ENCODE measurements at places on chromosomes 7 and 10.

GRCh38 chr7:17298840-17299482, 509 bp downstream of the AHR start:
- DNase-seq: no peak

GRCh38 chr7:7146837-7147236, 35.5 kb upstream of the C1GALT1 start:
- no peak for DNase-seq

- DNase-seq: no peak
Observed at GRCh38 chr10:30816159-30816819, 186.7 kb upstream of the LYZL2 start.

DNA sequence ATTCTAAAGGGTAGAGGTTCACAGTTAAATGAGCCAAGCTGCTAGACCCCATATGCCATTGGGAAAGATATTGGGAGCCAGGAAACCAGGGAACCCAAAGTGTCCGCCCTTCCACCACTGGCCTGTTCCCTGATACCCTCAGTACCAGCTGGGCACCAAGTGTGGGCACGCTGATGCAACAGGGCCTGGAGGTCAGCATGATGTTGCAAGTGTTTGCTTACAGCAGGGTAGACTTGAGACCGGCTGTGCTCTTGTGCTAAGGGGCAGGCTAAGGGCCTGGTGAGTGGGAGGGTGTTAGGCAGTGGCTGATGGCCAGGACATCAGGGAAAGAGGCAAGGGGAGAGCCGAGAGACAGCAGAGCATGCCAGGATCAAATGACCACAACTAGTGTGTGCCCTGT, 21.0 kb upstream of the MYL7 start:
- DNase-seq: no peak

- no peak for DNase-seq
Observed at GRCh38 chr10:122847782-122848604, 2.3 kb upstream of the CUZD1 start.

GRCh38 chr7:23791721-23792120, 81.7 kb downstream of the STK31 start:
- DNase-seq: no peak

- no peak for DNase-seq
Observed at GRCh38 chr10:119079599-119080520, 757 bp downstream of the EIF3A start.

DNA sequence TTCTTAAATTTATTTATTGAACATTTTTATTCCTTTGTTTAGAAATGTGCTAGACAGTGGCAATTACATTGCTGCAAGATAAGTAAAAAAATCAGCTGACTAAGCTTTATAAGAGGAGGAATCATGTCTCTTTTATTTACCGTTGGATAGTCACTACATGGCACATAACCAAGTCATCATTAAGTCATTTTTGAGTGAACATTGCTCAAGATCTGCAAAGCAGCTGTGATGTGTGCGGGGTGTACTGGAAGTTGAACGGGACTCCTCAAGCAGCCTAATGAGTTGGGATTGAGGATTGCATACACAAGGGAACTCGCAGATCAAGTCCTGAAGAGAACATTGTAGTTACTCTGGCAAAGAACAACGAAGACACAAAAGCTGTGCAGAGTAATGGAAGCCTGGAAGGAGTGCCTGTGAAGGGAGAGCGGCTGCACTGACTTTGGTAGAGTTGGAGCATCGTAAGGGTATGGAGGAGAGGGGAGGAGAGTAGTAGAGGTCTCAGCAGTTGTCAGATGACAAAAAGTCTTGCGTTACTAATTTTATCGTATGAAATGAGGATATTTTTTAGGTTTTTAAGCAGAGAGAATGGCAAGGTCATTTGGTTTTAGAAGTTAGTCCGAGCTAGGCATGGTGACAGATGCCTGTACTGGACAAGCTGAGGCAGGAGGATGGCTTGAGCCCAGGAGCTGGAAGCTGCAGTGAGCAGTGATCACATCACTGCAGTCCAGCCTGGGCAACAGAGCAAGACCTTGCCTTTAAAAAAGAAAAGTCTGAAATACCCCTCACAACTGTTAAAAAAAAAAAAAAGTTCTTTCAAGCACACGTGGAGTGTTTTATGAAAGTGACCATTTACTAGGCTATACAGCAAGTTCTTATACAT, 95.1 kb downstream of the BMPR1A start:
- no peak for DNase-seq

DNA sequence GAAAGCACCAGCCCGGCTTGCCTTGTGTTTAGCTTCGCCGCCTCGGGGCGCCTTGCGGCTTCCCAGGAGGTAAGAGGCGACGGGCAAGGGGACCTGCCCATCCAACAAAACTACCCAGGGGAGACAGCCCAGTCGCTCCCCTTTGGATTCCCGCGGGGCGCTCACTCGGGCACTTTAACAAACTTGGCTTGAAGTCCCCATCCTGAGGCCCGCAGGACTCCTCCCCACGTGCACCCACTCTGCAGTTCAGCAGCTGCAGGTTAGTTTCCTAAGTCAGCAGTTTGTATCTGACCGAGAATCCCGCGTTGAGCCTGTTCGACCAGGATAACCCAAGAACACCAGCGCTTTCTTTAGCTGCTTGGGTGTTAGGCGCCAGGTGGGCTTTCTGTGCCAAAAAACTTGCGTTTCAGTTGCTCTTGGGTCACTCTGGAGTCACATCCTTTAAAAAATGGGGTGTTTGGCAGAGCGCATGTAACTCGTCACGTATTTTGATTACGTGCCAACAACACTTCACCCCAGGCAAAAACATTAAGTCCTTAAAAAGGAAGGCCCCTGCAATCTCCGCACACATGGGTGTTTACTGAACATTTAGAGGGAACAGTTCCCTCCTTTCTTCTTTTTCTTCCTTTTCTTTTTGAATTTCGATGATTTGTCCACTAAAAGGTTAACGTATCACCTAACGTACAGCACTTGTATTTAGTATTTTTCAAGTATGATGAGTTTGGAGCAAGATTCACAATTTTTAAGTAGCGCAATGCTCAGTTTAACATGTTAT, 876 bp downstream of the DNAH11 start:
- no peak for DNase-seq

DNA sequence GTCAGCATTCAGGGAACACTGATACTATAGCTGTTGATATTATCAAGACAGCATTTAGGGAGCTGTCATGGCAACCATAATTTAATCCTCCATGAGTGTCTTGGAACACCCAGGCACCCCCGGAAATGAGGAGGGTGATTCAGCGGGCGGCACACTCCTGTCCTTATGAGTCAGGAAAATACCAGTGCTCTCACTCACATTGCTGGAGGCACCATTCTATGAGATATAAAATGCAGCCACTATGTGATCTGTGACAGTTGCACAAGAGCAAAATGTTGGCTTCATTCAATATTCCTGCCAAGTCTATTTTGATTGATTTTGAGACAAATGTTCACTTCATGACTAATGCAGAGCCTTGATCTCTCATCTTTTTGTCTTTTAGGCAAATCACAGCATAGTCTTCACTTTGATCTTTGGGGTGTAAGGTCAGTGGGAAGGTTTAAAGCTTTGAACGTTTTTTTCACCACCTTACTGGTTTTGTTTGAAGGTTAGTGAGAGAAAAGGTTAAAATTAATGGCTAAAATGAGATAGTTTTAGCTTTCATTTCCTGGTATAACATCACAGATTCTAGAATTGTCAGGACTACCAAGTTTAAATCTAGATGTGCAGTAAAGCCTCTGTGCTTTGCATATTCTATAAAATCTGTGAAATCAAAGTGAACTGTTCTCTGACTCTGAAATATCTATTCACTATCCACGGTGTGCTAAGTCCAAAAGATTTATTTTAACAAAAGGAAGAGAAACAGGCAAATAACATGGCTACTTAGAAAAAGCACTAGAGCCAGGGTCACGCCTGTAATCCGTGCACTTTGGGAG, 12.4 kb upstream of the ARHGAP12 start:
- DNase-seq: no peak

DNA sequence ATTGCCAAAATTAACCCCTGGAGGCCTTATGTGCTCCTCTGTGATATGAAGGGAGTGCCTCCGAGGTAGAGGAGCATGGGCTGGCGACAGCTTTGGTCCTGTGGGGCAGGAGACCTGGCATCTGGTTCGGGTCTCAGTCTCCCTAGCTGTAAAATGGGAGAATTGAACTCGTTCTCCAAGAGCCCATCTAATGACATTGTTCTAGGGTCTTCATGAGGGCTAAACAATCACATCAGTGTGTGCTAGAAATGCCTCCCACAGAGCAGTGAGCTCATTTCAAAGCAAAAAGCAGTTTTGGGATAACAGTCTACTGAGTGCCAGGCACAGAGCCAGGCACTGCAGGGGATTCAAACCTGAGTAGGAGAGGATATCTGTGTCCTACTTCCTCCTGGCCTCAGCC, 248.0 kb downstream of the RPS24 start:
- DNase-seq: no peak

GRCh38 chr10:62384447-62385081, 10.4 kb downstream of the ZNF365 start:
- no peak for DNase-seq

GRCh38 chr7:20442951-20443350, 112.3 kb downstream of the ITGB8 start:
- no peak for DNase-seq

DNA sequence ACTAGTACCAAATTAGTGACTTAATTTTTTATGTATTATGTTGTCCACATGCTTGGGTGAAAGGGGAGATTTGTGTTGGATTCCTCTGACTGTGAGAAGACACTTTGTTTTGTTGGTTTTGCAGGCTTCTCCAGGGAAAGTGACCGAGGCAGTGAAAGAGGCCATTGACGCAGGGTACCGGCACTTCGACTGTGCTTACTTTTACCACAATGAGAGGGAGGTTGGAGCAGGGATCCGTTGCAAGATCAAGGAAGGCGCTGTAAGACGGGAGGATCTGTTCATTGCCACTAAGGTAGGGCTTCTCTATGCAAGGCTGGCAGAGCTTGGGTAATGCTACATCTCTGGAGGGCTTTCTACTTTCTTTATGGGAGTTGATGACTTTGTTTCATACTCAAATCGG, 4.5 kb downstream of the AKR1E2 start:
- no peak for DNase-seq

- no peak for DNase-seq
Observed at GRCh38 chr10:8085251-8085650, 30.8 kb downstream of the GATA3 start.

DNA sequence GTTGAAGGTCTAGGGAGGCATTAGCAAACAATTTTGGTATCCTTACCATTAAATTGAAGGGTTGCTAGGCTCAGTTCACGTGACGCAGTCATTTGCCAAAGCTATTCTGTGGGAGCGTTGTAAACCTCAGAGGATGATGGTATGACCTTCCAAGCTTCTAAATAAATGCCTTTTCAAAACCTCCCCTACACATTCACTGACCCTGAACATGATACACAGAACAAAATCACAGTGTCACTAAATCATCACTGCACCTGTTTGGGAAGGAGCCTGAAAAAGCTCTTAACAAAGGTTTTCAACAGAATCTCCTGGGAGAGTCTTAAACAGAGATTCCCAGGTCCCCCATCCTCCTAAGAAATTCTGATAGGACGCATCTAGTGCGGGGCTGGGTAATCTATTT, 13.2 kb upstream of the CCDC172 start:
- DNase-seq: no peak

- no peak for DNase-seq
Observed at GRCh38 chr10:42809676-42810075, 27.1 kb downstream of the BMS1 start.

DNA sequence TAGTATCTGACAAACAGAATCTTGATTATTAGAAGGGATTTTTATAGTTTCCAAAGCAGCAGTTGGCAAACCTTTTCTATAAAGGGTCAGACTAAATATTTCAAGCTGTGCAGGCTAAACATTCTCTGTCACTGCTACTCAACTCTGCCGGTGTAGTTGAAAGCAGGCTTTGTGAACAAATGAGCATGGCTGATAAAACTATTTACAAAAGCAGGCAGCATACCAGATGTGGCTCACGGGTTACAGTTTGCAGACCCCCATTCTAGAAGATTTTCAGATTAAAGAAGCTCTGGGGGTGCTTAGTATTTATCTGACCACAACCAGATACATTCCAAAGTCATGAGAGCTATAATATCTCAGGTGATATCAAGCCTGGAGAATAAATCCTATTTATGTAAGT, 1017.5 kb downstream of the SORCS1 start:
- DNase-seq: no peak

DNA sequence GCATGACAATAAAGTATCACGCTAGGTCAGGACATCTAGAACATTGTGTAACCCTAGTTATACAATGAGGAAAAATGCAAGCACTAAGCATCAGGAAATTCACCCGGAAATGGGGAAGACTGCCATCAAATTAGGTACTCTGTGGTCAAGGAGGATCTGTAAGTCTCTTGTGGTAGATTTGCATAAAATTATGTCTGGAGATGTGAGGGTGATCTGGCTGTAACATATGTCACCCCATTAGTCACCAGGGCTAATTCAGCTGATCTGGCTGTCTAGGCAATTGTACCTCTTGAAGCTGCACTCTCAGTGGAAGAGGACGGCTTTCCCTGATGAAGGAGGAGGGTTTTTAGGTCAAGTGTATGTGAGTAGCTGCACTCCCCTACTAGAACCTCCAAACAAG, 14.8 kb downstream of the AKR1D1 start:
- no peak for DNase-seq

DNA sequence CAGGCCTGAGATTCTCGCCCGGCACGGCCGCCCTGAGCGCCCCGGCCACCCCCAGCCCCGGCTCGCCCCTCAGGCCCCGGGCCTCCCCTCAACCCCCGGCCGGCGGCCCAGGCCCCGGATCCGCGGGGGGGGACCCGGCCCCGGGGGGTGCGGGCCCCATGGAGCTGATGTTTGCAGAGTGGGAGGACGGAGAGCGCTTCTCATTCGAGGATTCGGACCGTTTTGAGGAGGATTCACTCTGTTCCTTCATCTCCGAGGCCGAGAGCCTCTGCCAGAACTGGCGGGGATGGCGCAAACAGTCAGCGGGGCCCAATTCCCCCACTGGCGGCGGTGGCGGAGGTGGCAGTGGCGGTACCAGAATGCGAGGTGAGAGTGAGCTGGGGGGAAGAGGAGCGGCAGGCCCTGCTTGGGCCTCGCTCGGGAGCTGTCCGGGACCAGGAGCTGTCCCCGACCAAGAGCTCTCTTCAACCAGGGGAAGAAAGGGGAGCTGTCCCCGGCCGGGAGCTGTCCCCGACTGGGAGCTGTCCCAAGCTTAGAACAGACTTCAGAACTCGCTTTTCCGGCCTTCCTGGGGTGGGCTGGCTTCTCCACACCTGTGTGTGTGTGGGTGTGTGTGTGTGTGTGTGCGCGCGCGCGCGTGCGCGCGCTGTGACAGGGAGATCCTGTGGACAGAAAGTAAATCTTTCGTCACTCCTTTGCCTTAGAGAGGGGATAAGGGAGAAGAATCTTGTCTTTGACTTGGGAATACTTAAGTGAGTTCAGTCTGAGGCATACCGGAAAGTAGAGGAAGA, 510 bp downstream of the ZSWIM8 start:
- no peak for DNase-seq

- DNase-seq: no peak
Observed at GRCh38 chr10:95096143-95096542, 26.8 kb upstream of the CYP2C8 start.

- no peak for DNase-seq
Observed at GRCh38 chr7:108067844-108068243, 62.3 kb downstream of the LAMB4 start.

Measured in cerebellar nuclear complex (tissue), 1 donor.